ENCODE measurements at places on chromosomes 7 and 10.

- DNase-seq = no peak
Measured at GRCh38 chr7:129553899-129554461, 51.6 kb downstream of the SMKR1 start.

DNA sequence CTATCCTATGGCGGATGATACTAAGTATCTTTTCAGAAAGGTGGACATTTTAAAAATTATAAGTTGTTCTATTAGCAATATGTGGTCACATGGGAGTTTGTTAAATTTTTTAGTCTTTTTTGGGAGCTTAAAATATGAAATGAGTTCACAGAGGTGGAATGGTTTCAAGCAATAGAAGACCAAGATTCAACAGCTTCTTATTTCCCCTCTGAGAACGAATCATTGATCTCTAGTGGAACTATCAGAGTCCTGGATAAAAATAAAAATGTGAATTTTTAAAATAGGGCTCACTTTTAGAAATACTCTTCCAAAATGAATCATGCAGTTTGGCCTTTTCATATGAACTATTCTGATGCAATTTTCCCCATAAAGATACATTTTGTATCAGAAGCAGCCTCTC is 467.7 kb upstream of the KLF6 start:
- DNase-seq = no peak

DNA sequence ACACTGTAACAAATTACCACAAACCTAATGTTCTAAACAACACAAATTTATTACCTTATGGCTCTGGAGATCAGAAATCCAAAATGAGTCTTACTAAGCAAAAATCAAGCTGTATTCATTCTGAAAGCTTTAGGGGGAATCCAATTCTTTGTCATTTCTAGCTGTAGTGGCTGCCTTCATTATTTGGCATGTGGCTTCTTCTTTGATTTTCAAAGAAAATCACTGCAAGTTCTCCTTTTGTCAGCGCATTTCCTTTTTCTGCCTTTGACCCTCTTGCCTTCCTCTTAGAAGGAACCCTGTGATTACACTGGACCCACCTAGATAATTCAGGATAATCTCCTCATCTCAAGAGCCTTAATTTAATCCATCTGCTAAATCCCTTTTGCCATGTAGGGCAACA is 36.9 kb downstream of the ZPBP start:
- DNase-seq = no peak

DNA sequence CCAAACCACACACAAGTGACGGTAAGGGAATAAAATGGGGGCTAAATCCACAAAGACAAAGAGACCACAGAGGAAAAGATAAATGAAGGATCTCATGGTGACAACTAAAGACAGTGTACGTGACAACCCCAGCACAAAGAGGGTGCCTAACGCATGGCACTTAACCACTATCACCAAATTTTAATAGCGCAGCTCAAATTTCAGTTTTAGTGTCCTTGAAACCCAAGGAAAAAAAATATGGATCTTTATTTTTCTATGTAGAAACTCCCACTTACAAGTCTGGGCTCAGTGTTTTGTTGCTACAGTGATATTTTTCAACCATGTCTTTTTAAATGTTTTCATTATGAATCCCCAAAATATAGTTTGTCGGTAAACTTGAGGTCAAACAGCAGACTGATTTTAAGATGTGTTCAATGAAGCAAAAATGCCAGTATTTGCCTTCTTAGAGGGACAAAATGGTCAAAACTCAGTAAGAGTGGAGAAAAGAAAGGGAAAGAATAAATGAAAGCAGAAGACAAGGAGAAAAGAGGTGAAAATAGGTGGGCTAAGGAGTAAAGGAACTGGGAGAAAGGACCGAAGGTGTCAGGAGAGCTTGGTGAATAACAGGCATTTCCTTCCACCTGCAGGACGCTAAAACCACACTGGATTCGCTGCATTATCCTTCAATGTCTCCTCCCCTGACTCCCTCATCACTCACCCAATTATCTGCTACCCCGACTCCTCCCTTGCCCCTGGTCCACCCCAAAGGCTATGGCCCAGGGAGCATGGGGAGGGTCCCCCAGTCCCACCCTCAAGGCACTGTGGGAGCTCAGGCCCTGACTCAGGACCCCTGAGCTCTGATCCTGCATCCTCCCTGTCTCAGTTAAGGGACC is 3.5 kb downstream of the ASB13 start:
- DNase-seq = no peak

DNA sequence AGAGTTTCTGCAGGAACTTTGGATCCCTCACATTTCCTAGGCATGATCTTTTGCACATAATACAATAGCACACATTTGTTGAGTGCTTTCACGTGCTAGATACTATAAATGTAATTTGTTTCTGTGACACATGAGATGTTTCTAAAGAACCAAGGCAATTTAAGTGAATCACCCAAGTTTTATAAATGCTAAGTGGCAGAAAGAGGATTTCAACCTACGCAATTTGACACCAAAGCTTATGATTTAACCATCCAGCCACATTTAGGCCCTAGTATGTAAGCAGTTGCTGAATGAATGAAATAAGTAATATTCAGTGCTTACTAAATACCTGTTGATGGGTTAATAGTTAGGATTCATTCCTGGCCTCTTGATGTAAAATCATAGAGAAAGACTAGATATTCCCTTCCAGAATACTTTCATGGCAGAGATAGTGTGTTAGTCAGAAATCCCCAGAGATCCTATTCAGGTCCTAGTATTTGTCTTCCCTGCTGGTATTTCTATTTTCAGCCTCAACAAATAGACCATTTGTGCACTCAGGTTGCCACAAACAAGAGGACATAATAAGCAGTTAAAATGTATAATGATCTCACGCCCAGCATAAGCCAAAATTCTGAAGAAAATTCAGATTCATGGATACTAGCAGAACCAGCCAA is 572.6 kb downstream of the IPMK start:
- DNase-seq = no peak

DNA sequence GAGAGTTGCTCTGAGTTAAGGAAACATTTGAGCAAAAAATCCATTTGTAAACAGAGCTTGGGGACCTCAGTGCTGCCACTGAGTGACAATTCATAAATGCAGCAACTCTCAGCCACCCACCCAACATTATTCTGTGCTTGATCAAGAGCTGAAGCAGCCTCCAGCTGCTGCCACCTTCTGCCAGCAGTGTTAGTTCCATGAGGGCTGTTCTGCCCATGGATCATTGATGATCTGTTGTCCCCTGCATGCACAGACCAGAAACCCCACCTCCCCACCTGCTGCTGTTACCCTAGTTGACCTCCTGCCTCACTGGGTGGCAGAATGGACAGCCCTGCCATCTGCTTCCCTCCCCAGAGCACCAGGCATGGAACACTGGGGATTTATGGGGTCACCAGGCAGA is 305.4 kb downstream of the KCNMA1 start:
- DNase-seq = no peak

DNA sequence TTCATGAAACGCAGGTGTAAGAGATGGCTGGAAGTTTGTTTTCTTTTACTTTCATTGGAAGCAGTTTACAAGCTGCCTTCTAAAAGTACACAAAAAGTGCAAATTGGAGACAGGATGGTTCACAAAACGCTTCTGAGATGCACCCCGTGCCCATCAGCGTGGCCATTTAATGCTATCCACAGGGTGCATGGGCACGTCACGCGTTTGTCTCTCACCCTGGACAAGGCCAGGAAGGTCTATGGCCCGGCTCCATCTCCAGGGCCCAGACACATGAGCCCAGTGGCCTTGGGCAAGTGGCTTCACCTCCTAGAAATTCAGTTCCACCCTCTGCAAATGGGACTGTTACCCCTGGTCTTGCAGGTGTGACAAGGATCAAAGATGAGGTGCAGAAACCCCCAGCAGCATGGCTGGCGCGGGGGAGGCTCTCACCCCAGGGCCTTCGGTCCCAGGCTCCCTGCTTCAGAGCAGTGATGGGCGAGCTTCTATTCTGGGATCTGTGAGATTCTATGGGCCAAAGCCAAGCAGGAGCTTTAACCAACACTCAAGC is 60.8 kb upstream of the EBF3 start:
- DNase-seq = no peak

GRCh38 chr10:3126741-3127346 is 45.7 kb downstream of the PITRM1 start:
- DNase-seq = no peak

- no peak for DNase-seq
Measured at GRCh38 chr7:39088730-39089593, 111.3 kb downstream of the POU6F2 start.

GRCh38 chr7:55138663-55139062 is 119.8 kb downstream of the EGFR start:
- DNase-seq = no peak

- DNase-seq = no peak
Measured at GRCh38 chr10:100650693-100651092, 94.7 kb upstream of the PAX2 start.

DNA sequence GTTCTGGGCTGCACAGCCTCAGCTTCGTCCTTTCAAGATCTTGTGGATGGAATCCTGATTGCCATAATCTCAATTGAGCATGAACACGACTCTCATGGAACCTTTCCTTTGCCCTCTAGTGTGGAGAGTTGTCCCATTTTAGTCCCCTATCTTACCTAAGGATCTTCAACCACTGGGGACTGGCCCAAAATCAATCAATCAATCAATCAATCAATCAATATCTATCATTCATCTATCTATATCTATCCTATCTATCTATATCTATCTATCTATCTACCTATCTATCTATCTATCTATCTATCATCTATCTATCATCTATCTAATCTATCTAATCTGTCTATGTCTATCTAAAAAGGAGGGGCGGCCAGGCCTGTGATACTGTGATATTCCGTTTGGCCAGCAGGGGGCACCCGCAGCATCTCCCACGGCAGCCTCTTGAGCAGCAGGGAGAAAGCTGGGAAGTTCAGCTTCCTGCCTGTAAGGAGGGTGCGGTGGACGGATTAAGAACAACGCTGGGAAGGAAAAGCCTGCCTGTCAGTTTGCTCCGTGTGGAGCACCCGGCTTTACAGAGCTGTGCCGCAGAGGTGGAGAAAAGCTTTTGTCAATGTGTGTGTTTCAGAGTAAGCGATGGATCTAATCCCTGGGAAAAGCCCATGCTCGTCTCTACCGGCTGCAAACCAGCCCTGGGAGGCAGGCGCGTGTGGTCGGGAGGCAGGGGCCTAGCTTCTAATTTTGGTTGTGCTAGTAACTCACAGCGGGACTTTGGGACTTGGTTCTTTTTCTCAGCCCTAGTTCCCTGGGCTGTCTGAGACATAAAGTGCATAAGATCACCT is 124.9 kb downstream of the SH2D4B start:
- DNase-seq = peak; percentile 16

GRCh38 chr7:139993169-139993568 is 69.6 kb downstream of the PARP12 start:
- DNase-seq = no peak

DNA sequence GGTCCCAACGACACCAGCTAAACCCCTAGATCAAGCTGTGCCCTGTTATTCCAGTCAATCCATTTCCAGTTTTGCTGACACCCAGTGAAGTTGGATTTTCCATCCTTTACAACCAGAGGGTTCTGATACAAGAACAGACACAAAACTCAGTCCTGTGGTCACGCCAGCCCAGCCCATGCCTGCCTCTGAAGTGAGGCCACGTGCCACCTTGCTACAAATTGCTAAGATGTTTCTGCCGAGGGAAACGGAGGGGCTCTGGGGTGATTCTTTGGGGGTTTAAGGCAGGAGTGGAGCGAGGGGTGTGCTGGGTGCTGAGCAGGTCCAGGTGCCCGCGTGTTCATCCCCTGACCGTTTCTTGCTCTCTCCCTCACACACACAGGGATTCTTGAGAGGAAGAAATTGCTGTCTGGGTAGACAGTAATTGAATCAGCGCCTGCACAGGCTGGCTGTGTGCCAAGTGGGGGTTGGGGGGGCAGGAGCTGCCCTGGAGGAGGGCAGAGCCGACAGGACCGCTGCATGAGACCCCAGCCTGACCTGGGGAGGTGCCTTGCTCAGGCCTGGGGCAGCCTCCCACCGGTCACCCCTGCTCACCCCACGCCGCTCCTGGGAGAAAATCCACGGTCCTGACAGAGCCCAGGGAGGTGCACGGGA is 38.1 kb downstream of the ADAP1 start:
- DNase-seq = no peak

- no peak for DNase-seq
Measured at GRCh38 chr7:115054478-115055065, 132.7 kb downstream of the MDFIC start.

DNA sequence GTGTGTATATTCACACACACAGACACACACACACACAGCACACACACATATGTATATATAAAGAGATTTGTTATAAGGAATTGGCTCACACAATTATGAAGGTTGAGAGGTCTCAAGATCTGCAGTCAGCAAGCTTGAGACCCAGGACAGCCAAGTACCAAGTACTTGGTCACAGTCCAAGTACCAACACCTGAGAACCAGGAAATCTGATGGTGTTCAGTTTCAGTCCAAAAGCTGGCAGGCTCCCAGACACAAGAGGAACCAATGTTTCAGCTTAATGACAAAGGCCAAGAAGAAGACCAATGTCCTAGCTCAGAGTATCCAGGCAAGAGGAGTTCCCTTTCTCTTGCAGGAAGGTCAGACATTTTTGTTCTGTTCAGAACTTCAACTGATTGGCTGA is 780.2 kb downstream of the MAGI2 start:
- no peak for DNase-seq

DNA sequence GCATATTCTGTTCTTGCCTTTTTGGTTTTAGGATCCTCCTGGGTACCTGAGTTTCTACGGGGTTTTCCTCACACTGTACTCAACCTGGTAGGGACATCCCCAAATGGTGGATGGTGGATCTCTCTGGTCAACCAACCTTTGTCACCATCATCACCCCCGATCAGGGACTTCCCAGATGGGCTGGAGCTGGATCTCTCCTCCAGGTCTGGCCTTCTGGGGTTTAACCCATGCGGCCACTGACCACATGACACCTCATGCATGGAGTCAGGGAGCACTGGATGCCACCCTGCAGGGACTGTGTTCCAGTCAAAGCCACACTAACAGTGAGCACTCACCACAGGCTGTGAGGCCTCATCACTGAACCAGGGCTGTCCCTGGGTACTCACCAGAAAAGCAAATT is 80.0 kb downstream of the CELF2 start:
- DNase-seq = no peak

GRCh38 chr7:148191391-148192065 is 399.0 kb upstream of the C7orf33 start:
- DNase-seq = no peak

GRCh38 chr10:85193796-85194195 is 865.4 kb downstream of the CCSER2 start:
- no peak for DNase-seq

DNA sequence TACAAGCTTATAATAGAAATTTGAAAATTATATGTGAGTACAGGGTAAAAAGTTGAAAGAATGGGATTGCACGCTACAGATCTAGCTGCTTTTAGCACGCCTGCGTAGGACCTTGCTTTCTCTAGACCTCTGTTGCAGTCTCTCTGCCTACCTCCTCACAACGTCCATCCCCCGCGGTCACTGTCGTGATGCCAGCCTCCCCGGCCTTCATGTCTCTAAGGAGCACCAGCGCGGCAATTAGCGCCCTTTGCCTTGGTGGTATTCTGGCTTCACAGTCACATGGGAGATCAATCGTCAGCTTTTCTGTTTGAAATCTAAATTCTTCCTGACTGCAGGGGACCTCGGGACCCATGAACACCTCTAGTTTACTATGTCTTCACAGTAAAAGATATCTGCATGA is 131.3 kb downstream of the EGFR start:
- no peak for DNase-seq

- DNase-seq = no peak
Measured at GRCh38 chr10:113540845-113541548, 11.9 kb upstream of the HABP2 start.
